ENCODE measurements at places on chromosomes 1 and 21.
A peak's percentile ranks its signal among the peaks of the same experiment; 100 is the strongest.

- DNase-seq = peak; percentile 75
Measured at GRCh38 chr1:145846201-145846612, 777 bp downstream of the NUDT17 start.

DNA sequence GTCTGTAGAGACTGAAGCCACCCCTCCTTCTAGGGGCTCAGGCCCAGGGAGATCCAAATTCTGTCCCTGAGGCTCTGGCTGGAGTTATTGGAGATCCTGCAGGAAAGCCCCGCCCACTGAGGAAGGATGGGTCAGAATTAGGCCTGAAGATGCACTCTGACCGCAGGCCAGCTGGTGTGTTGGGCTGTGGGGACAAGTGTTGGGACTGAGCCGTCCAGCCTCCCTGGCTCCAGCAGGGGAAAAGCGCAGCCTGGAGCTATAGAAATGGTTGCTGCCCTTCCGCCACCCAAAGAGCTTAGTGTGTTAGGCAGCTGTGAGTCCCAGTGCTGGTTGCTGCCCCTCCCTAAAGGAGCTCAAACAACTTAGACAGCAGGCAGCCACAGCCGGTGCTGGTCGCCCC, 33.0 kb upstream of the PRRX1 start:
- peak; percentile 13 for DNase-seq

DNA sequence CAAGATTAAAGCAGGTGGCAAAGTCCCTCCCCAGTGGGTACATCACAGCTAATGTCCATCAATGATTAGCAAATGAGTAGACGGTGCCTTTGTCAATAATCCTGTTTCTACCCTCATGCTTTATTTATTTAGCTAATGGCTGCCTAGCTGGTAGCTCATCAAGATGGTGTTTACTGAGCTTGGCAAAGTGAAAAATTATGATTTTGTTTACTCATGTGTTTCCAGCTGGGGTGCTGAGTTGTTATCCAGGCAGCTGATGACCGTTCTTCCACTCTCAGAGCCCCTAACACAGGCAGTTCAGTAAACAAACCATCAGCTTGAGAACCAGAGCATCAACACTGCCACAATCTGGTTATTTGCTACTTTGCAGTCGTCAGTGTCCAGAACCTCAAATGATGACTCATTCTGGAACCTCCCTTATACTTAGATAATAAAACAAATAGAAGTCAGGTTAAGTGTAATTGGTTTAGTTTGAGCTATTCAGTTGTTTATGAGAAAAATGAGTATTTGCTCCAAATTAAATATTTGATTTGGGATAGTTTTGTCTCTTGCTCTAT, 163.9 kb downstream of the ST6GALNAC5 start:
- DNase-seq = no peak

DNA sequence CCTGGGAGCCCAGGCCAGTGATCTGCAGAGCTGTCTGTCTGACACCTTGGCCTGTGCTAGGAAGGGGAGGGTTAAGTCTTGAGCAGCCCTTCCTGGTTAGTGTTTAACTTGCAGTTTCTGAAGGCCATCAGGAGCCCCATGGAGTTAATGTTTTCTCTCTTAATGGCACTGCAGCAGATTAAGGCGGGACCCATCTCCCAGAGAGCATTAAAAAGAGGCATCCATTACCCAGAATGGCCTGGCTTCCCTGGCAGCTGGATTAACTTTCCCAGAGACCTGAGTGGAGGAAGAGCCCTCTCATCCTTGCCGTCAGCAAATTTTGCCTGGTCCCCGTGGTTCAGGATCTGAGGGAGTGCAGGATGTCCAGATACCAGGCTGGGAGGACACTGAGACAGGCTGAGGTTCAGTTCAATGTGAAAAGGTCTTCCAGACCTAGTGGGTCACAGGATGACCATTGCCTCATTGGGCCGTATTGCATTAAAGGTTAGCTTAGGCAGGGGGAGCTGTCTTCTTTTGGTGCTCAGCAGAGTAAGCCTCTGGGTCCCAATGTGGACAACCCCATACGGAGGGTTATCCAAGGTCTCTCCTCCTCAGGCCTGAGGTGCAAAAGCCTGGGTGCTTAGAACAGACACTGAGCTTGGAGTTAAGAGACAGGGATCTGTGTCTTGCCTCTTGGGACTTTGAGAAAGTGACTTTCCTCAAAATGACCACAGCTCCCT, 522.6 kb downstream of the PTPRU start:
- peak; percentile 26 for DNase-seq

GRCh38 chr1:112505878-112506277, 2.9 kb upstream of the WNT2B start:
- DNase-seq = no peak

DNA sequence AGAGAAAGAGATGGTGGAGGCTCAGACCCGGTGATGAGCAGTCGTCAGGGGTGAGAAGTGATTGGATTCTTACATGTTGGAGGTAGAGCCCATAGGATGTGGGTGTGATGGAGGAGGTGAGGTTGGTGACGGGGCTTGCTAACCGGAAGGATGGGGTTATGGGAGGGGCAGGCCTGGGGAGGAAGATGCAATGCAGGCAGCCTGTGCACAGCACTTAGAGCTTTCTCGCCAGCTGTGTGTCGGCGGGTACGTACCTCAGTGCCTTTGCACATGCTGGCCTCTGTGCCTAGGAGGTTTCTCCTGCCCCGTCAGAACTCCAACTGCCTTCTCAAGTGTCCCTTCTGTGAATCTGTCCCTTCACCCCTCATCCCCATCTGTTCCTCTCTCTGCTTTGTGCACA, 2.9 kb upstream of the BSND start:
- no peak for DNase-seq

- DNase-seq = no peak
Measured at GRCh38 chr1:15117671-15118325, 35.7 kb upstream of the TMEM51 start.

- DNase-seq = no peak
Measured at GRCh38 chr21:29304597-29304996, 5.9 kb downstream of the BACH1 start.

DNA sequence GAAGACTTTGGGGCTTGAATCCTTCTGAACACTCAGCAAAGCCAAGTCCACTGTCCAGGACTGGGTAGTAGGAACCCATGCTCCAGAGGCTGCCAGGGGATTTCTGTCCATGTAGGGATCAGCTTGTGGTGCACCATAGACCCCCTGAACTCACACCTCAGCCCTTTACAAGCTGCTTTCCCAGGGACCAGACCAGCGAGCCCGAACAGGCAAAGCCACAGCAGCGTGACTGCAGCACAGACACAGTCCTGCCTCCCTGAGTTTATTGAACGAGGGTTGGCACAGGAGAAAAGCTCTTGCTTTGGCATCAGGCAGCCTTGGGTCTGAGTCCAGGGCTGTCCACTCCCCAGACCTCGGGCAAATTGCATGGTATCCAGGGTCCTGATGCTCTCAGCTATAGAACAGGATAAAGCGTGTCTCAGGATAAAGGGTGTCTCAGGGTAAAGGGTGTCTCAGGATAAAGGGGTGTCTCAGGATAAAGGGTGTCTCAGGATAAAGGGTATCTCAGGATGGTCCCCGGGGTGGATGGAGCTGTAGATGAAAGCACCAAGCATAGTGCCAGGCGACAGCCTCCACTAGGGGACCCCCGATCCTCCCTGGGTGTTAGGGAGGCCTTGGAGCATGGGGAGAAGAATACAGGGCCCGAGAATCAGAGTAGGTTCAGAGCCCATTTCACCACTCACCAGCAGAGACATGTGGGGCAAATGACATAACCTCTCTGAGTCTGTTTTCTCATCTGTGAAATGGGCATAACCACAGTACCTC, 648.8 kb downstream of the NPHP4 start:
- DNase-seq = no peak

- DNase-seq = peak; percentile 35
Measured at GRCh38 chr1:10761503-10762152, 34.8 kb downstream of the CASZ1 start.

- DNase-seq = peak; percentile 69
Measured at GRCh38 chr1:156838972-156839371, 19.9 kb downstream of the INSRR start.

DNA sequence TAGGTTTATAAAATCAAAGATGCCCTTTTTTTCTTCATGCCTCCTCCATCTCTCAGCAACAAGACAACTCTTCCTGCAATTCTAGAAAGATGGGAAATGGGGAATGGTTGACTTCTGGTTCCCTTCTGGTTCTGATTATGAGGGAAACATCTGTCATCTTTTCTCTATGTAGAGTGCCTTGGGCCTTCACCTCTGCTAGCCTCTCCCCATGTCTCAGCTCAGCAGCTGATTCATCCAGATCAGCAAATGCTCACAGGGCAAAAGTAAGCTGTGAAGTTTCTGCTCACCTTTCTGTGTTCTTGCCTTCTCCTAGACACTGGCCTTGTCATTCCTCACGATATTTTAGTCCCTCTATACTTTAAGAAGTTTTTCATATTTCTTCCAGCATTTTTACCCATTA, 17.8 kb upstream of the BECN2 start:
- DNase-seq = no peak

DNA sequence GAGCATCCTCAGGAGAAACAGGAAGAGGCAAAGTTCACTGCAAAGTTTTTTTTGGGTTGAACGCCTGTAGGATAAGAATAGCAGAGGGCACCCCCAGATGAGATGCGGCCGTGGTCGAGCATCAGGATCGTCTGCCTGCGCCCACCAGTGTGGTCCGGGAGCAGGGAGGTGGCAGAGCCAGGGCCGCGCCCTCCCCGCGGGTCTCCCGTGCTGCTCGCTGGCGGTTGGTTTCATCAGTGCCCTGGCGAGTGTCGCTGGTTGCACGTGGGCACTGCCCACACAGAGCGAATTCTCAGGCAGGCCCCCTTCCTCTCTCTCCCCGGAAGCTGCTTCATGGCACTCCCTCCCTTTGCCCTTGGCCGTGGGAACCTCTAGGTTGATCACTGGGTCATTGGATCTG, 120.0 kb downstream of the PCBP3 start:
- DNase-seq = no peak

DNA sequence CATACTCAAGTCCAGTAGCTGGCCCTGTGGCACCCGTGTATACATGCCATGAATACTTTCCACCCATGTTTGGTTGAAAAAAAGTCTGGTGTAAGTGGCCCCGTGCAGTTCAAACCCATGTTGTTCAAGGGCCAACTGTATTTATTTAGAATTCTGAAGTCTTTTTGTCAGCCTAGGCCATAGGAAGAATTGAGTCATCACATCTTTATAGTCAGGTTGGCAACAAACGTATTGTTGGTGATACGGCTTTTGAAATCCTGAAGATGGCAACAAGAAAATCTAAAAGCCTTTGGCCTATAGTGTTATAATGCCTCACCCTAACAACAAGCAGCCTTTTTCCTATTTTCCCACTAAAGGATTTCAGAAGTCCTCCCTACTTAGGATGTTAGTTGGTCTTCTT, 363.6 kb downstream of the PLPP3 start:
- DNase-seq = no peak

GRCh38 chr1:44885406-44885805, 42.4 kb upstream of the PTCH2 start:
- no peak for DNase-seq

DNA sequence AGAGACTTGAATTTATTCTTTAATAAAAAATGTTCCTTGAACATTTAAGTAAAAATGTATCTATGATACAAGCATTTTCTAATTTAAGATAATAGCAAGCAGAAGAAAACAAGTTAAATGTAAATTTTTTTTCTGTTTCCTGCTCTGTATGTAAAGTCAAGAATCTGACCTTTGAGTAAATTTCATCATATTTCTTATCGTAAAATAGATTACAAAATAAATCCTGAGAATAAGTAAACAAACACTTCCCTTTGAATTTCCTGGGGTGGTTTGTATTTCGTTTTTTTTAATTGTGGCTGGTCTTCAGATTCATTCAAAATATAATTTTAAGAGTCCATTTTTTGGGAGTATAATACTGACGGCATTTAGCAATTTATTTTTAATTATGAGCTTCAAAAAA, 77.6 kb downstream of the POU2F1 start:
- DNase-seq = no peak

DNA sequence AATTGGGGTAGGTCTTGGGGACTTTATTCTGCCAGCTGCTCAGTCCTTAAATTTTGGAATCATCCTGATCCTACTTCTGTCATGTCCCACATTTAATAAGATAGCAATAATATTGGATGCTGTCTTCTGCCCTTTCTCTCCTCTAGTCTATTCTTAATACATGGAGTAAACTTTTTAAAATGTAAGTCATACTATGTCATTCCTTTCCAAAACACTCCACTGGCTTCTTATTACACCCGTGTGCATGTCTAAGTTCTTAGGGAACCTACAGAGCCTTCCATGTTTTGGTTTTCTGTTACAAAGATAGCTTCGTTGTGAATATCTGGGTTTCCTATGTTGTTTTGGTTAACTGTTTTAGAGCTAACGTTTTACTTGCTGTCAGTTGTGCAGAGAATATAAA, 35.1 kb downstream of the USP25 start:
- no peak for DNase-seq

GRCh38 chr1:168199056-168199455, 20.3 kb downstream of the TIPRL start:
- DNase-seq = no peak

- DNase-seq = no peak
Measured at GRCh38 chr1:168848051-168848450, 119.0 kb upstream of the DPT start.

GRCh38 chr1:159999204-159999603, 32.6 kb downstream of the PIGM start:
- no peak for DNase-seq

GRCh38 chr1:53349369-53349835, 21.5 kb upstream of the LRP8 start:
- DNase-seq = no peak

DNA sequence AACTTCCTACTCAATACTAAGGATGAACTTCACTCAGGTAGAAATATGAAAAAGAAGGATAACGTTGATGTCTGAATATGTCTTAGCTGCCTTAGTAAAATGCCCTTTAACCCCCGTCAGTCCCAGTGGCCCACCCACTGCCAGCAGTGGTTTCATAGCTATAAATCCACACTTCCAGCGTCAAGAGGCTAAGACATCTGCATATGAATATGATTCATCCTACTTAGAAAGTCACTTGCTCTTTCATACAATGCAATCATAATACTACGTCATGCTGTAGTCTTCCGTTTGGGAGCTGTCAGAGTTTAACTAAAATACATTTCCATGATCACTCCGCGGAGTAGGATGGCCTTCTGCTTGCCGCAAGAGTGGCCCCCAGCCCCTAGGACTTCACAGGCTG, 247.3 kb downstream of the SDCCAG8 start:
- DNase-seq = no peak

DNA sequence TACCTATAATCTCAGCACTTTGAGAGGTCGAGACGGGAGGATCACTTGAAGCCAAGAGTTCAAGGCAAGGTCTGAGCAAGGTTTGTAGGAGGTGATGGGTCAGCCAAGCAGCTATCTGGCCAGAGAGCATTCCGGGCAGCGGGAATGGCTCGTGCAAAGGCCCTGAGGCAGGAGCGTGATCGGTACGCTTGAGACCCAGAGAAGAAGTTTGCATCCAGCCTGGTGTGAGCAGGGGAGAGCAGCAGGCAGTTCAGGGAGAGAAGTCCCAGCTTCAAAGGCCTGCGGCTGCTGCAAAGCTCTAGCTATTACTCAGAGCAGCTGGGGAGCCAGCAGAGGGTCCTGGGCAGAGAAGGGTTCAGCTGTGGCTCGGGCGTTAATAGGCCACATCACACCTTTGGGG, 5.1 kb upstream of the SRARP start:
- DNase-seq = no peak
